ENCODE measurements at places on chromosomes 12 and 14. TPM values are rescaled to one million over a fixed set of nuclear protein-coding genes. Genes with fewer than 3 reads are reported as not detected.

- DNase-seq, result no peak
These were observed 8.0 kb downstream of the GLIPR1 start for GRCh38 chr12:75488553-75488952.

GRCh38 chr14:60859525-60859924 is 121.4 kb downstream of the TRMT5 start:
- DNase-seq, result no peak

GRCh38 chr14:102182190-102182589 is 42.5 kb downstream of the WDR20 start:
- no peak for DNase-seq

DNA sequence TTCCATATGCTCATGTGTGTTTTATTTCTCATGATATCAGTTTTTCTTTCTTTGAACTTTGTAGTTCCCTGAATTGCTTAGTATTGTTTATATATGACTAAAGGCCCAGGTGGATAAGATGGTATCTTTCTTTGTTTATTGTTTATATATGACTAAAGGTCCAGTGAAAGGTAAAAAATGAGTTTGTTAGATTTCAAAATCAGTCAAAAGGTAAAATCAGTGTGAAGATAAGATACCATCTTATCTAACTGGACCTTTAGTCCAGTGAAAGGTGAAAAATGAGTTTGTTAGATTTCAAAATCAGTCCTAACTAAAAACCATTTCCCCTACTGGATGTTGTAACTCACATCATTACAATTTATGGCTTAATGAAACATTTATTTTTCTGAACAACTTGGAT is 890.2 kb downstream of the DIO2 start:
- DNase-seq, result no peak

GRCh38 chr12:15794836-15795235 is 5.6 kb upstream of the EPS8 start:
- DNase-seq, result no peak

DNA sequence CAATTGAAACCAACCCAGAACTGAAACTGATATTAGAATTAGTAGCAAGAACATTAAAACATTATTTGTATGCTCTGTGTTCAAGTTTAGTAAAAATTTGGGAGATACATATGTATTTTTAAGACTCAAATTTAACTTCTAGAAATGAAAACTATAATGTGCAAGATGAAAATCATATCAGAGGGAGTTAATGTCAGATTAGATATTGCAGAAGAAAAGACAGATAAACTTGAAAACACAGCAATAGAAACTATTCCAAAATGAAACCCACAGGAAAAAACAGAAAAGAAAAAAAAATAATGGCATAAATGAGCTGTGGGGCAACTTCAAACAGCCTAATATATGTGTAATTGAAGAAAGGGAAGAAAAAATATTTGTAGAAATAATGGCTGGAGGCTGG is 134.9 kb downstream of the DPF3 start:
- DNase-seq, result no peak

GRCh38 chr14:92619671-92620456 is 106.3 kb downstream of the RIN3 start:
- no peak for DNase-seq

- DNase-seq, result no peak
These were observed 62.8 kb upstream of the GPATCH2L start for GRCh38 chr14:76088771-76089571.

GRCh38 chr12:22416801-22417200 is 82.3 kb upstream of the ST8SIA1 start:
- DNase-seq, result no peak

DNA sequence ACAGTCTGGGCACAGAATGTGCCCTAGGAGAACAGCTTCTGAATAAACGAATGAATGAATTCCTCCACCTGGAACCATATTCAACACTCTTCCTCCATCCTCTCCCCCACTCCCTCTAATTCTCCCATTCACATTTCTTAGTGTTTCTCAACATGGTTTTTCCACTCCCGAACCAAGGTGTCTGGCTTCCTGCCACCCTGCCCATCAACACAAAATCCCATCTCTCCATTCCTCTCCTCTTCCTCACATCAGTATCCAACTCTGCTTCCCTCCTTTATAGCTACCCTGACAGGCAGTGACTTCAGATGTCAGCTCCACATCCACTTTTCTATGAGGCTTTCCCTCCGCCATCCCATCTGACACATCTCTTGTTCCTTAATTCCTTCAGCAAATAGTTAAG is 2.9 kb downstream of the TNFRSF1A start:
- DNase-seq, result no peak

GRCh38 chr12:123058481-123058880 is 78.0 kb downstream of the ARL6IP4 start:
- DNase-seq, result no peak

- no peak for DNase-seq
These were observed 158.9 kb upstream of the FOXG1 start for GRCh38 chr14:28607661-28608060.

DNA sequence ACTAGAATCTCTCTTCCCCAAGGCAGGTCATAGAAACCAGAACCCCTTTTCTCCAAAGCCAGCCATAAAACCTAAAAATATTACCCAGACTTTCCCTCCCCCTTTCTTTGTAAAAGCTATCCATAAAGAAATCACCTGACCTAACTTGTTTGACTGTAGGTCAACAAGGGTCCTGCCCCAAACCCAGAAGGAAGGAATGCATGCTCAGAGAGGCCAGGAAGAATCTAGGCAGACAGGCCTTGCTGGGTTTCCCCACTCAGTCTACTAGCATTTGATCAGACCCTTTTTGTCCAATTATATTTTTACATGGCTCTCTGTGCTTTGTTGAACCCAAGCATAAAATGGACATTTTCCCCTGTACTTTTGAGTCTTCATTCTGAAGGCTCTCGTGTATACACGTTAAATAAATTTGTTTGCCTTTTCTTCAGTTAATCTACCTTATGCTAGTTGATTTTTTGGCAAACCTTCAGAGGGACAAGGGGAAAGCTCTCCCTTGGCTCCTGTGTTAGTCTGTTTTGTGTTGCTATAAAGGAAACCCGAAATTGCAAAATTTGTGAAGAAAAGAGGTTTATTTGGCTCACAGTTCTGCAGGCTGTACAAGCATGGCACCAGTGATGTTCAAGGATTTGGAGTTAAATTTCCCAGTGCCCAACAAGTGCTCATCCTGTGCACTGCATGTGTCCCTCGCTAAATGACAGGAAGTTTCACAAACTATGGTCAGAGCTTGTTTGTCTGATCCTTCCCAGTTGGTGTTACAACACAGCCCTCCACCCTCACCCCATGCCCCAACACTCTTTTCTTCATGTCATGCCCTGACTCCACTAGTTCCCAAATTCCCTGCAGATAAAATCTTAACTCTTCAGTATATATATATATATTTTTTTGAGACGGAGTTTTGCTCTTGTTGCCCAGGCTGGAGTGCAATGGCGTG is 14.2 kb upstream of the RASSF3 start:
- DNase-seq, result no peak

DNA sequence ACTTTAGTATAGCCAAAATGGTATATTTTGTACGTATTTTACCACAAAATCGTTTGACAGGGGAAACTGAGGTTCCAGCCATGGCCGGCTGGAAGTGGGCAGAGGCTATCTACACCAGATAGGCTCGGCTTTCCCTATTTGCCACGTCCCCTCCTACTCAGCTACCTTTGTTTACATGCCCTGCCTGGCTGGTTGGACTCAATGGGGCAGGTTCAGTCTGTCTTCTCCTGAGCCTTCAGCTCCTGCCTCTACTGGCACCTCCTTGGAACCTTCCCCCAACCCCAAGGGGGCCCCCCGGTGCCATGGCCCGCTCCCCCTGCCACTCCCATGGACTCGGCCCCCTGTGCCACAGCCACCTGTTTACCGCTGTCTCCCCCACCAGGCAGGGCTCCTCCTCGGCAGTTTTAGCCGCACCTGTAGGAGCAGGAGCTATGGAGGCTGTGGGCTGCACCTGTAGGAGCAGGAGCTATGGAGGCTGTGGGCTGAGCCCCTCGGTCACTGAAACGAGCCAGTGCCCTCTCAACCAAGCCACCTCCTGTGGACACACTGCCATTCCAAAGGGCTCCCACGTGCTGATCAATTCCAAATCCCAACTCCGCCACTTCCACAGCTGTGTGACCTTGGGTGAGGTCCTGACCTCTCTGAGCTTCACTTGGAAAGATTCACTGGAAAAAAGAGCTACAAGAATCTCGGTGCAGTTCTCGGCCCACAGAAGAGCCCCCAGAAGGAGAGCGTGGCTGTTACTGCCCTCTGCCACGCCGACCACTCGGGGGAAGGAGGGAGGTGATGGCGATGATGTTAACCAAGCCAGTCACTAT is 62.2 kb downstream of the NCOR2 start:
- DNase-seq, result no peak

DNA sequence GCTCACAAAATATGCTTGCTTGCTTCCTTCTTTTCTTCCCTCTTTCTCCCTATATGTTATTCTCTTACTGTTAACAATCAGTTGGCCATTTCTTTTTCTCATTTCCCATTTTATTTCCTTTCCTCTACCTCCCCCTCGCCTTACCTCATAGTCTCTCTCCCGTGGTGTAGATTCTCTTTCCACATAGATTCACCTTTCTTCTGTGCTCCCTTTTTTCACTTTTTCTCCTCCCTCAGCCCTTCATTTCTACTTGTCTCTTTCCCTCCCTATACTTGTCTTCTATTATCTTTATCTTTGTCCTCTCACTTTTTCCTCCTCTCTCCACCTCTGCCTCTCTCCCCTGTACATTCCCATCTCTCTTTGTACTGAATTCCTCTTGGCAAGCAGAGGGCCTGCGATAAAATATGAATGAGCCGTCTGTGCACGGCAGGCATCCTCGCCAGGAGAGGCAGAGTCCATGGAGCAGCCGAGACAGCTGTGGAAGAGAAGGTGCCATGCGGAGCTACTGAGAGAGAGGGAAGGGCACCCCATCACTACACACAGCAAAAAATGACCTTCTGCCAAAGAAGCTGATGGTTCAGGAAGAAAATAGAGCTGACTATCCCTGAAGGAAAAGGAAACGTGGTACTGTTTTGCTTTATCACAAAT is 12.1 kb downstream of the C14orf93 start:
- no peak for DNase-seq

DNA sequence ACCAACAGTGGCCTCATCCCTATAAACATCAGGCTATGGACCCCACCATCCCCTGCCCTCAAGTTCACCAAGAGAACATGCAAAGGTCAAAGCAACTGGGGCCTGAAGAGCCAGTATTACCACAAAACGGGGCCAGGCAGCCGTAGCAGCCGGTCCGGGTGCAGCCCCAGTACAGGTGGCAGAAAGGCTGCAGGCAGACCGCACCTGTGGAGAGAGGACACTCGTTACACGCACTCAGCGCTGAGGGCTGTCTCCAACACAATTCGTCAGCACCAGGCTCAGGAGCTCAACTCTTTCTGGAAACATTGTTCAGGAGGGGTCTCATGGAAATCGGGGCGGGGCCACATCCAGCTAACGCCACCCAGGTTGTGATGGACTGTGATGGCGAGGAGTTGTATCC is 19.9 kb upstream of the GOLGA3 start:
- no peak for DNase-seq

DNA sequence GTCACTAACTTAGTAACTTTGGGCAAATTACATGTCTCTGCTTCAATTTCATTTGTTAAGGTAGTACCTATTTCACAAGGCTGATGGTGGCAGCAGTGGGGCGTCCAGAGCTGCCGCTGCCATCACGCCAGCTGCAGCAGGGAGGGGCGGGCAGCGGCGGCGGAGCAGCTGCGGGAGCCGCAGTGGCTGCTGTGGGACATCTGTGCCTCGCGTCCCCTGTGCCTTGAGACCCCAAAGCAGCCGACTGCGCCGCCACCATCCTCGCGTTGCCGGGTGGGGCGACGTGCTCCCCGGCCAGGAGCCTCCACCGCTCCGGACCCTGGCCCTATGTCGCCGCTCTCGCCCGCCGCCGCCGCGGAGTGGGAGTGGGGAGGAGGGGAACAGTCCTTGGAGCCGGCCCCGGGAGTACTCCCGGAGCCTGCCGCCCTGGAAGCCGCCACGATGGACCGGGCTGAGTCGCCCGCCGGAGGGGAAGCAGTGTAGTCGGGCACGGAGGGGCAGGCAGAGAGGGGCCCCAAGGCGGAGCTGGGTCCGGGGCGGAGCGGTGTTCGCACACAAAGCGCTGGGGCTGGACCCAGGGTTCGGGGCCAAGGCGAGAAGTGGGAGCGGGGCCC is 51.4 kb downstream of the A2M start:
- DNase-seq, result peak; percentile 71

DNA sequence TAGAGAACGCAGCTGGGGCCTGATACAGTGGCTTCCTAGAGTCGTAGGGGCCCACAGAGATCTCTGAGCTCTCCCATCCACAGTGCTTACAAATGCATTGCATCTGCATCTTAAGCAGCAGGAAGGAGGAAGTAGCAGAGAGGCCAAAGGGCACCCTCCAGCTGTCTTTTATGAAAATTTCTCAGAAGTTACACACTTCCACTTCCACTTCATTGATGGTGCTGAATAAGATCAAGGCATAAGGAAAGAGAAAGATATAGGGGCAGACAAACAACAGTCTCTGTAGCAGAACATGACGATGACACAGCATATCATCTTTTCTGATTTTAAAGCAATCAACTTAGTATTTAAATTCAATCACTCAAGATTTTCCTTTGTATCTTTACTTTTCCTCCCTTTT is 51.6 kb upstream of the ABCC9 start:
- DNase-seq, result no peak

DNA sequence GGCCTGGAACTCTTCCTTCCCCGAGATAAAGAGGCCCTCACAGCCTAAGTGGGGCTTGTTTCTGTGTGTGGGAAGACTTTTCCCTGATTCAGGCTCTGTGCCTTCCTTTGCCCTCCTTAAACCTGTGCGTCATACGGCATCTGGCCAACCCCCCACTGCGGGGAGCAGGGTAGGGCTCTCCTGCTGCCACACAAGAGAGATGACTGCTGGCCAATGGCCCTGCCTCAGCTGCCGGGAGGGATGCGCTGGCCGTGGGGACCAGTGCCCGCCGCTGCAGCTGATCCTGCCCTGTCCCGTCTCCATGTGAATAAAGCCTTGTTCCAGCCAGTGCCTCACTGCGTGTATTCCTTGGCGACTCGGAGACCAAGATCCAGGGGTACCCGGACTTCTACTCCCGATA is 42.5 kb upstream of the BEGAIN start:
- DNase-seq, result no peak

- DNase-seq, result no peak
These were observed 53.9 kb upstream of the NCOR2 start for GRCh38 chr12:124621296-124621660.

GRCh38 chr12:85836197-85837090 is at the start of gene RASSF9:
Gene RASSF9 (minus strand): TSS chr12:85836409. CDS start chr12:85836201, 208 bp downstream.
- no peak for DNase-seq

- no peak for DNase-seq
These were observed 25.9 kb downstream of the FUT8 start for GRCh38 chr14:65438266-65438933.

GRCh38 chr12:132433641-132434395 is 56.1 kb upstream of the FBRSL1 start:
- no peak for DNase-seq

GRCh38 chr14:69246331-69246730 is 13.6 kb upstream of the GALNT16 start:
- no peak for DNase-seq

Gene NFE2
- total RNA-seq, result not detected

Gene GYS2
- not detected for total RNA-seq

Gene CRADD
- 10.8 TPM for total RNA-seq

Gene SUDS3
- total RNA-seq, result 25.3 TPM

Gene LPAR5
- total RNA-seq, result 16.5 TPM

Gene SIRT4
- 1.2 TPM for total RNA-seq

Gene IQSEC3
- total RNA-seq, result 2.6 TPM

All from activated CD8-positive, alpha-beta T cell treated with anti-CD3 and anti-CD28 coated beads, Interleukin-2, amount 10 ng/mL, durations not matched to agents 7 days and 5 days (primary cell).